ENCODE measurements at places on chromosomes 7 and 10. TPM values are rescaled to one million over a fixed set of nuclear protein-coding genes. Genes with fewer than 3 reads are reported as not detected.
A peak's percentile ranks its signal among the peaks of the same experiment; 100 is the strongest.

- DNase-seq = no peak
Measured at GRCh38 chr7:91883676-91884362, 3.3 kb upstream of the MTERF1 start.

DNA sequence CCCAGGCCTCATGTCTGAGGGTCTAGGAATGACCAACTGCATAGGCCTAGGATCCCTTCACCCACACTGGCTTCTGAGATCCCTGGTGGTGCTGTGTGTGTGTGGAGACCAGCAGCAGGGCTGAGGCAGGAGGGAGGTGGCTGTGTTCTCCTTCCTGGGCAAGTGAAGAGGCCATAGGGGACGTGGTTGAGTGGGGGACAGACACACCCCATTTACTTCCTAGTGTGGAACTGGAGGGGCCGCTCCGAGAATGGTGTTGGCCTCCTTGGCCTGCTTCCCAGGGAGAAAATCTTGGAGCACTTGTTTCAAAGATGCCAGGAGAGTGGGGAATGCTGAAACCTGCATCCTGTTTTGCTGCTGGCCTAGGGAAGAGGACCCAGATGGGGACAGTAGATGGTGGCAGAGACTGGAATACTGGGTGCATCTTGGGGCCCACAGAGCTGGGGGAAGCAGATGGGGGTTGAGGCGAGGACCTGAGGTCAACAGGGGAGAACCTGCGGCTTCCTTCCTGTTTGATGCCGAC lies 19.1 kb downstream of the UBTD1 start:
- DNase-seq = no peak

DNA sequence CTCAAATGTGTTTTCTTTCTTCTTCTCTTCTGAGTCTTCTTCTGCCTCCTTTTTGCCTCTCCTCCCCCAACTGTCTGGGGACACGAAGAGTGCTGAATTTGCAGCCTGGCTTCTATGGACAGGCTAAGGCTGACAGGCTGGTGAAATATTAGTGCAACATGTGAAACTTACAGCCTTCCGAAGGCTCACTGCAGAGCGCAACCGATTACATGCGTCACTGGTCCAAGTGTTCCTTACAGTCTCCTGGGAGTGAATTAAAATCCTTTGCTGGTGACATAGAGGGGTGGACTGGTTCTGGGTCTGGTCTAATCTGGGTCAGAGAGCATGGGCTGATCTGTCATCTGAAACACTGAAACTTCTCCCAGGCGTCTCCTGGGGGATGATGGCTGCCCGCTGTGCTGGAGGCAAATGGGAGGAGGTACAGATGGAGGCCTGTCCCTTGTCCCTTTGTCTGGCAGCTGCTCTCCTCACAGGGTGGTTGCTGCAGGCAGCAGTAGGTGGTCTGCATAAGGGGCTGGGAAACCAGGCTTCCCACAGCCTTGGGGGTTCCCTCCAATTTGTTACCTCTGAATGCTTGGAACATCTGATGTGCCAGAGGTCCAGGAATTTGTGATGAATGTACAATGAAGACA lies 143.8 kb upstream of the BMPER start:
- DNase-seq = no peak

DNA sequence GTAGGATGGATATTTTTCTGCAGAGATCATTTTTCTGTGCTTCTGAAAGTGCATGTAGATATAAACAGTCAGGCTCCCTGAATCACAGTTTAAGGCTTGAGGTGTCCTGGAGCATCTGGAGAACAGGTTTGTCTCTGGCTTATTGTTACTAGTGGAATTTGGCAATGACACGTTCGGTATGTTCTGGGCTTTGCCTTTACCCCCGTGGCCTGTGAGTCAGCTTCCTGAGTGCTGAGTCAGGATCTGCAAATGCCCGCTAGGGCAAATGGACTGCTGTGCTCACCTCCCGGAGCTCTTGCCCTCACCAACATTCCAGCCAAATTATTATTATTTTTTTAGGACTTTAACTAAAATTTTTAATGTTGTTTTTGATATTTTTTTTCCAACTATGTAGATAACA lies 192.5 kb upstream of the PRSS1 start:
- peak; percentile 82 for DNase-seq

Gene RBP4
- total RNA-seq = 111 TPM

DNA sequence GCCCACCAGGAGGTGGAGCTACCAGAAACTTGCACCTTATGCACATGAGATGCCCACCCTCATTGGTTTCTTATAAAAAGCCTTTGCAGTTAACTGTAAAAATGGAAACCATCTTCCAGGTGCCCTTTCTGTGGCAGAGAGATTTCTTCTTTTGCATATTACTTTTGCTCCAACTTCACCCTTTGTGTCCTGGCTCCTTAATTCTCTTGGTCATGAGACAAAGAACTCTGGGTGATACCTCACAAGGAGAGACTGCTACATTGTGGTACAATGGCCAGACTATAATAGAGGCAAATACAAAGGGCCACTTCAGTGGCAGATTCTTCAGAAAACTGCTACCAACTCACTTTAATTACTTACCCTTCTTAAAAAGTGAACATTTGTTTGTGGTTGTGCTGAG lies 76.4 kb upstream of the PTER start:
- DNase-seq = no peak

GRCh38 chr7:141239661-141240060 lies 165.8 kb downstream of the TMEM178B start:
- DNase-seq = no peak
